Activated CD8-positive, alpha-beta memory T cell treated with anti-CD3 and anti-CD28 coated beads, Interleukin-2, amount 50 U/mL, for 48 hours (primary cell): ENCODE measurements at places on chromosomes 2 and 18.

DNA sequence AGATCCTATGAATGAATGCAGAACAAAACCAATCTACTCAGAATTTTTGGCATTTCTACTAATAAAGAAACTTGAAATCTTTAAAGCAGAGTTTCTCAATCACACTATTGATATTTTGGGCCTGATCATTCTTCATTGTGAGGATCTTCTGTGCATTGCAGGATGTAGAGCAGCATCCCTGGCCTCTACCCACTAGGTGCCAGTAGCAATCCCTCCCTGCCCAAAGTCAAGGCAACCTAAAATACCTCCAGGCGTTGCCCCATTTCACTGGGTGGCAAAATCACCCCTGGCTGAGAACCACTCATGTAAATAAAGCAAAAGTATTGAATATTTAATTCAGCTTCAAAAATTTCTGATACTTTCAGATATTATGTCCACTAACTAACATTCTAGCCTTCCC is 213.0 kb downstream of the SP3 start:
- DNase-seq = no peak

DNA sequence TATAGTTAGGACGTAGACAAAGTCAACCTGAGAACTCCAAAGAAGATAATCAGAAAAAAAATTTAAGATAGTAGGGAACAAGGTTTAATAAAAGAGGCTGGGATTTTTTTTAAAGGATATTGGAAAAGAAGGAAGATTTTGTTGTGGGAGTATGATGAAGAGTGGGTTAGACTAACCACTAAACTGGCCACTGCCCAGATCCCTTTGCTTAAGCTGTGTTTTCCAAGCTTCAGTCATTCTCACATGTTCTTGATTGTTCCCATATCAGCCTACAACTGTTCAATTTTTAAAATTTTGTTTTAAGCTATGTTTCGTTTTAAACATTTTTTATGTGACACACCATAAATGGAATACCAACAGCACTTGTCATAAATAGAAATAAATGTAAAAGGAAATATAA is 284.5 kb upstream of the MMADHC start:
- DNase-seq = no peak

DNA sequence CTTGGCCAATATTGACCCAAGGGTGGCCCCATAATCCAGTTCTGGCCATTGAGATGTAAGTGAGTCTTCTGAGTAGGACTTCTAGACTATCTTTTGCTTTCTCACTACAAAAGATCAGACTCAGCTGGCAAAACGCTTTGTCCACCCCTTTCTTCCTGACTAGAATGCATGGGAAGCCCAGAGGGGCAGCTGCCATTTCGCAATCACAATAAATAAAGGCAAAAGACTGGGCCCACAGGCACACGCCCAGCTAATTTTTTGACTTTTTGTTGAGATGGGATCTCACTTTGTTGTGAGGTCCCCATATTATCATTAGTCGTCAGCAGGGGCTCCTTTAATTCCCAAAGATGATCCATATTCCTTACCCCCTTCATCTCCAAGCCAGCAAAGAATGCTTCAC is 41.1 kb upstream of the SGPP2 start:
- no peak for DNase-seq

DNA sequence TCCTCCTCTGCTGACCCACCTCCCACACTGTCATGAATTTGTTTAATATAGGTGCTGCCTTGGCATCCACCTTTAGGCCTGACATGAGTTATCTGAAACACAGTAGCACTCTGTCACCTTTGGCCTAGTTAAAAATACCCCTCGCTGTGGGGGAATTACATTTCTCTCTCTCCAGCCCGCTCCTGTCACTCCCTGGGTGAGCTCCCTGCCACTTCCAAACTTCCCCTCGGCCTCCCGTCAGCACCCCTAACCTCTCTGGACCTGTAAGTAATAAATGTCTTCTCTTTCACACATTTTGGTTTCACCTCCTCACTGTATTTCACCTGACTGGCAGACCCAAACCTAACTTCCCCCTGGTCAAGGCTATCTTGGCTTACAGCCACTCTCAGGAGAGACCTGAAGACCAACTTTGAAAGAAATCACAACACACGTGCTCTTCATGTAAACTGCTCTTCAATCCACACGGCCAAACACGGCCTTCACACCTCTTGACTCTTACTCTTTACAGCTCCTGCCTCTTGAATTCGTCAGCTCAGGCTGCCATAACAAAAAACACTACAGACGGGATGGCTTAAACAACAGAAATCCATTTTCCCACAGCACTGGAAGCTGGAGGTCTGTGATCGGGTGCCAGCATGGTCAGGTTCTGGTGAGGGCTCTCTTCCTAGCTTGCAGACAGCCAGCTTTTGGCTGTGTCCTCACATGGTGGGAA is 28.3 kb downstream of the REEP1 start:
- no peak for DNase-seq
